ENCODE measurements at places on chromosomes 6 and 20.

GRCh38 chr20:50211091-50211490 is 20.5 kb downstream of the CEBPB start:
- DNase-seq, result no peak

DNA sequence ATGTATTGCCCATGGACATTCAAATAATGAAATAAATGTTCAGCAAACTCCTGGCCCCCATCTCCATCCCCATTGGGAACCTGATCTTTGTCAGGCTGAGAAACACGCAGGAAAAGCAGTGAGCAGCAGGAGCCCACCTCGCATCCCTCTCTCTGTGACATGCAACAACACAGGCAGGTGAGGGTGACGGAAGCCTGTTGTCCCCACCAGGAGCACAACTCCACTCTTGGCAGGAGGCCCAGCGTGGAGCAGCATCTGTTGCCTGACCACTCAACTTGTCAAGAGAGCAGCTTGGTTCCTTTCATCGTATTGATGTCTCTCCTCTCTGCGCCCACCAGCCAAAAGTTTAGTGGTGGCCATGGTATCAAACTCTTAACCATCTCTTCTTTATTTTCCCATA is 586.9 kb upstream of the ARID1B start:
- DNase-seq, result no peak

DNA sequence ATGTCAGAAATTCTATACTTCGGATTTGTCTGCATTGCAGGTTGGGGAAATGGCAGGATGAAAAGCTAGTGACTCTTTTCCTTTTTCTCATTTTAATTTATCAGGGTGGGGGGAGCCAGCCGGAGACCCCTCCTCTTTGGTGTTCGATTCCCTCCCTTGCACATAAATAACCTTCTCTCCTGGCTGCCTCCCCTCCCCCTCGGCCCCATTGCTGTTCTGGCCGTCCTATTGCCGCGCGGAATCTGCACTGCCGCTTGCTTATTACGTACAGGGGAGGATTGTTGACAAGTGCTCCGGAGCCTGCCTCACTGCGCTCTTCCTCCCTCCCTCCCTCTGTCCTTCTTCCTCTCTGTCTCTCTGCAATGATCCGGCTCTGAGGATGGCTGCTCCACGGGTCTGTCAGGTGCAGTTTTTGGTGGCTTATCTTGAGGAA is 154.7 kb downstream of the JARID2 start:
- no peak for DNase-seq

DNA sequence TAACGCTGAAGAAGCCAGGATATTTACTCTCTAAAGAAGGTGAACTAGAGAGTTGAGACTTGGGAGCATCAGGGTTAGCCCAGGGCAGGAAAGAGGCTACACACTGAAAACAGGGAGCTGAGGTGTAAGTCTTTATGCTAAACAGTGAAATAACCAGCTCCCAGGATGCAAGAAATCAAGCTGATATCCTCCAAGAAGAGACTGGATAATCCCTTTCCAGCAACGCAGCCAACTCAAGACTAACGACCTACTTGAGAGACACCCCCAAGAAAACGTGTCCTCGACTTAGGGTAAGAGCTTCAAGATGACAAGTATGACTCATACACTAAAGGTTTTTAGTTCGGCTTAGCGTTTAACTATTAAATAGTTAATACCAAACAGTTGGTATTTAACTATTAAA is 202.2 kb downstream of the TASP1 start:
- no peak for DNase-seq

- DNase-seq, result no peak
Observed at GRCh38 chr6:17984399-17984798, 3.0 kb downstream of the KIF13A start.

- peak; percentile 88 for DNase-seq
Observed at GRCh38 chr6:44508646-44509045, 121.1 kb downstream of the CDC5L start.

- DNase-seq, result peak; percentile 18
Observed at GRCh38 chr20:51624157-51624731, 81.7 kb upstream of the NFATC2 start.

- DNase-seq, result no peak
Observed at GRCh38 chr6:89122625-89123024, 4.8 kb upstream of the SRSF12 start.

DNA sequence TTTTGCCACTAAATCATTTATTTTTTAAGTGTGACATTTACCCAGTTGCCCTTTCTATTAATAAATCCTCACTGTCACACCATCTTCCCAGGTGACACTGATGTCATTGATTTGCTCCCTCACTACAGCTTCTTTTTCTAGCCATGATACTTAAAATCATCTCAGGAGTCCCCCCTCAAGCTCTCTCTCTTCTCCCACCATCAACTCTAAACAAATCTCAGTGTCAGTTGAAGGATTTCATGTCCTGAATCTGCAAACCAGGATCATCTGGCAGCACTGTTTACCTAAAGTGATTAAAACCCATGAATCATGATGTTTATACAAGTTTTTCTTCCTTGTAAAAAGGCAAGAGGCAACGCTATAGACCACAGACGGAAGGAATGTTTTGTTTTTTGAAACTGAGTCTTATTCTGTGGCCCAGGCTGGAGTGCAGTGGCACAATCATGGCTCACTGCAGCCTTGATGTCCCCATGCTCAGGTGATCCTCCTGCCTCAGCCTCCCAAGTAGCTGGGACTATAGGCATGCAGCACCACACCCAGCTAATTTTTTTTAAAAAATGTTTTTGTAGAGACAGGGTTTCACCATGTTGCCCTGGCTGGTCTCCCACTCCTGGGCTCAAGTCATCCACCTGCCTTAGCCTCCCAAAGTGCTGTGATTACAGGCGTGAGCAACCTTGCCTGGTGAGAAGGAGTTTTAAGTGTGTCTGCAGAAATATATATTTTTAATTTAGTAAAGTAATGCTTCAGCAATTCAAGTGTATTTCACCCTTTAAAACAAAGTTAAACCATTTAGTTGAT is 30.1 kb upstream of the SH3BGRL2 start:
- peak; percentile 25 for DNase-seq

DNA sequence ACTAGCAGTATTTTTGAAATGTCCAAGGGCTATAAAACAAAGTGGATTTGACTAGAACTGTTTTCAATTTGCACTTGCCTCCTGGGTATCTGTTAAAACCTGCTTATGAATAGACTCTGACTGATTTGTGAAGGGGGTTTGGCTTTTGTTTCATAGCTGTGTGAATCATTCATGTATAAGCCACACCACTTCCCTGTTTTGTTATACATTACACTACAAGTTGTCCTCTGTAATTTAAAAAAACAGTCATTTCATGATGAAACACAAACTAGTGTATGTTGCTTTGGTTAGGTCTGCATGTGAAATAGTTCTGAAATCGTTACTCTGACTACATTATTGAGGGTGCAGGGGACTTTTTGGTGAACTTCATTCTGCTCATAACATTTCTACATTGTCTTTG is 121.7 kb downstream of the NKAIN2 start:
- no peak for DNase-seq

GRCh38 chr6:54087721-54088120 is 23.5 kb upstream of the MLIP start:
- DNase-seq, result no peak

DNA sequence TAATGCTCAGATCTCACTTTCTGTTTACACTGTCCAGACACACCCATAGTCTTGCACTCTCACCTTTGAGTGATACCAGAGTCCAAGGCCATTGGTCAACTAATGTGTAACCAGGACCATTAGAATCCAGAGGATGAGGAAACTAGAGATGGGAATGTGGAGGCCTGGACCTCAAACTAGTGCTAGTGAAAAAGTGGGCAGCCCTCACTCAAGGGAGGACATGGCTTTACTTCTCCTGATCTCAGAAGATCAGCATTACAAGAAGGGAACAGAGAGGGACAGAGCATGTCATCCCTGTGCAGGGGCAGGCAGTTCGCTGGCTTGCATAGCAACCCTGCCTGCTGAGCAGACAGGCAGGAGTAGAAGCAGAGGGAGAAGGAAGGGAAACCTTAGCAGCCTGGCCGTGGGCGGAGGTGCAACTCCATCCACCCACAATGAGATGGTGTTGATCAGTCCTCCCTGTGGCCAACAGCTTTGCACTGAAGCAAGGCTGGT is 22.6 kb upstream of the XRN2 start:
- DNase-seq, result no peak

GRCh38 chr20:17747431-17747846 is 47.7 kb downstream of the BANF2 start:
- peak; percentile 79 for DNase-seq

DNA sequence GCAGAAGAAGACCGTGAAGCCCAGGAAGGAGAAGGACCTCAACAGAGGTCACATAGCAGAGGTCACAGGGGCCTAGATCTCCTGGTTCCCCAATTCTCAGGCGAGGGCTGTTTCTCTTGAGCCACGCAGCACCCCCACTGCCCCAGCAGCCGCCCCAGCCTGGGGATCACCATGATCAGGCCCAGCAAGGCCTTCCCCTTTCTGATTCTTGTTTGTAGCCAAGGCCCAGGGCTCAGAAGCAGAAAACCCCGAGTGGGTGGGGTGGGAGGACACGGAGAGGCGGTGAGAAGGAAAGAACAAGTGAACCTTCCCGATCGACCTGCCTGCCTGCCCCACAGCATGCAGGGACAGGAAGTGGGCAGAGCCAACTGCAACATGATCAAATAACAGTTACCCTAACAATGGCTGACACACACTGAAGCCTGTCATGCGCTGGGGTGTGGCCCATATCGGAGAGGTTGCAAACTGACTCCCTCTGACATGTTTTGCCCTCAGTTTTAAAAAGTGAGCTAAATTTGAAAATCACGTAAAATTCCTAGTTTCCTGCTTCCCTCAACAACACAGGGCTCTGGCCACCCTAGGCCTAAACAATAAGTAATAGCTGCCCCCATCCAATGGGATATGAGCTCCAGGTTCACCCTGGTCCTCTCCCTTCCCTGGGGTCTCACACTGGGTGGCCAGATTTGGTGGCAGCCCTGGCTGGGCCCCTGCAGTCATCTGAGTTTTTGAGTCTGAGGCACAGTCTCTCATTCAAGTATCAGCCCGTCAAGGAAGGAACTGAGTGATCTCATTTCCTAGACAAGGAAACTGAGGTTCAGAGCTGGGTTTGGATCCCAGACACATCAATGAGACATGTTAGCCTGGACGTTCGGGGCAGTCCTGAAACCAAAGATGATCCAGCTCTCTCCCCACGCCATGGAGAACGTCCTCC is 6.5 kb downstream of the PEDS1 start:
- DNase-seq, result no peak

- DNase-seq, result no peak
Observed at GRCh38 chr20:24494460-24494920, 25.1 kb downstream of the SYNDIG1 start.

- DNase-seq, result no peak
Observed at GRCh38 chr6:25547797-25548196, 104.2 kb upstream of the SCGN start.

DNA sequence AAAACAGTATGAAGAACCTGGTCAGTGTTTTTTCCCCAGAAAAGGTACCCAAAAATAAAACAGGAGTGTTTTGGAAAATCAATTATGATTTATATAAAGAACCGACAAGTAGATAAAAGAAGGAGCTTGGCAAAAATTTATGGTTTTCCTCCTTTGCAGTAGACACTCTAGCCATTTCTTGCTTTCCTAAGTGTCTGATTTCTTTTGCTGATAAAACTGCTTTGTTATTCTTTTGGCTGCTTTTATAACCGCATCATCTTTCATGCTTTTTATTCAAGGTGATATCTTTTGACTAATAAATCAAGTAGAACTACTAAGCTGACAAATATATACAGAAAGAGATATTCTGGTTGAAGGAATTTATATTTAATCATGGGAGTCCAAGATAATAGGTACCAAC is 16.6 kb downstream of the ATG5 start:
- no peak for DNase-seq

GRCh38 chr20:57517904-57518303 is 7.0 kb downstream of the CTCFL start:
- DNase-seq, result no peak

GRCh38 chr6:110786271-110786670 is 29.0 kb downstream of the CDK19 start:
- DNase-seq, result no peak

- no peak for DNase-seq
Observed at GRCh38 chr6:14309516-14309915, 191.9 kb downstream of the CD83 start.

DNA sequence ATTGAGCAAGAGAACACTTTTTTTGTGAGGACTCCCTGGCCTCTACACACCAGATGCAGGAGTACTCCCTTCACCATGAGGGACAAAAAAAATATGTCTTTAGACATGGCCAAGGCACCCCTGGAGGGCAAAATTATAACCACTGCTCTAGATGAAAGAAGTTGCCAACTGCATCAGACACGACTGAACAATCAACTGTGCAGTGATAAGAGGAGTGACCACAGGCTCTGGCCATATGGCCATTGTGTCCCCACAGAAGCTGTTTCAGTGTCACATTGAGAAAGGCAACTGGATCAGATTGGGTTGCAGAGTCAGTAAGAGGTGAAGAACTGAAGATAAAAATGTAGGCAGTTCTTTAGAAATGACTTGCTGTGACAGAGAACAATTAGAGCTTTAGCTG is 85.7 kb downstream of the C6orf118 start:
- no peak for DNase-seq
